ENCODE measurements at places on chromosomes 2 and 18.
A peak's percentile ranks its signal among the peaks of the same experiment; 100 is the strongest.

GRCh38 chr2:164808776-164809175, 32.8 kb downstream of the COBLL1 start:
- no peak for DNase-seq

DNA sequence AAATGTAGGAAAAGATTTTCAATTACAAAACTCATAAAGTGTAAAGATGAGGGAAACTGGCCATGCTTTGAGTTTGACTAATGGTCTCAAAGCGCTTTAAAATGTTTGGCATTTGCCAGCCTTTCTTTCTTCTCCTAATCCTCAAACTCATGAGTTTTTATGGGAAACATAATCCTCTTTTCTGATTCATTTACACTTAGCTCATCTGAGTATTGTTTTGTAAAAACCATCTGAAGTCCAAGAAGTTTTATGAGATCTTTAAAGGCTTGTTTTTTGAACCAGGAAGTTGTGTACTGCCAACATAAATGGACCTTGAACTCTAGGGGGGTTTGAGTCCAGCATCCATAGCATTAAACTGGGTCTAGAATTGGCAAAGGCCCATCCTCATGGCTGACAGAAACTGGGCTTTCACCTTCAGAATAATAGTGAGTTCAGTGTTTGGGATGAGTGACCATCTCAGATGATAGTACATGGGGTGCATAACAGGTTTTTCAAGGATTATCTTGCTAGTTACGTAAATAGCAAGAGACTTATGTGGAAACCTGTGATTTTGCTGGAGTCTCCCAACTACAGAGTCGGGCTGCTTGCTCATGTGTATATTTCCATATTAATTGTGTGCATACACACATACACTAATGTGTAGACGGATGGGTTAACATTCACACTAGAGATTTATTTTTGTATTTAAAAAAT, 3.8 kb upstream of the LTBP1 start:
- DNase-seq = no peak

- no peak for DNase-seq
Observed at GRCh38 chr18:37403788-37404187, 161.8 kb downstream of the CELF4 start.

- DNase-seq = no peak
Observed at GRCh38 chr2:84539729-84540128, 23.4 kb downstream of the DNAH6 start.

GRCh38 chr2:188870289-188870688, 103.9 kb upstream of the COL3A1 start:
- DNase-seq = no peak

- no peak for DNase-seq
Observed at GRCh38 chr2:21451403-21451802, 327.6 kb downstream of the TDRD15 start.

- no peak for DNase-seq
Observed at GRCh38 chr2:46493971-46494250, 14.5 kb downstream of the TMEM247 start.

- DNase-seq = no peak
Observed at GRCh38 chr2:6352906-6353515, 512.7 kb downstream of the CMPK2 start.

GRCh38 chr18:59848002-59848401, 51.8 kb upstream of the PMAIP1 start:
- DNase-seq = no peak

DNA sequence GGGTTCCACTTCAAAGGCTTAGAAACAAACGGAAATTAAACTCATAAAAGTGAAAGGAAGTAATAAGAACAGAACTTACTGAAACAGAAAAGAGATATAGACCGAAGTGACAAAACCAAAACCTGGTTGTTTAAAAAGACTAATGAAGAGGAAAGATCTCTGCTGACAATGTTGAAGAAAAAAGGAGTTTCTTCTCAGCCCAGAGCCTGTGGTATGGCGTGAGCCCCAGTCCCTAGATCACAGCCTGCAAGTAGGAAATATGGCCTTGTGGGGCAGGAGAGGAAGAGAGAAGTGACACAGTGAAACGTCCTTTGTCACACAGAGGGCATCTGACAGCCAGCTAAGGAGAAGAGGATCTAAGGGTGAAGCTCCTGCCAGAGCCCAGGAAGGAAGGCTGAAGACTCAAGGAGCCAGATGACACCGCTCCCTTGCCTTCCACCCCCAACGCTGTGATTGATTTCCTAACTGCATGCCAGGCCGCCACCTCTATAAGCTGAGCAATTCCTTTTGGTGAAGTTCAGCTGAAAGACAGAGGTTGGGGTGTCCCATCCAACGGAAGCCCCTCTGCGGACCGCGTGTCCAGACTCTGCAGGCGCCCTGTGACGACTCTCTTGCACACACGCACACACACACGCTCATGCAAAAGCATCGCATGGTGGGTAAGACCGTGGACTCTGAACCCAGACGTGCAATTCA, 141.1 kb downstream of the HDAC4 start:
- no peak for DNase-seq

GRCh38 chr2:15169326-15170069, 391.6 kb downstream of the NBAS start:
- DNase-seq = no peak

- DNase-seq = peak; percentile 18
Observed at GRCh38 chr2:64327510-64328414, 126.2 kb upstream of the LGALSL start.

GRCh38 chr2:182954789-182955188, 83.5 kb downstream of the NCKAP1 start:
- no peak for DNase-seq

- no peak for DNase-seq
Observed at GRCh38 chr18:6434987-6435709, 20.4 kb upstream of the L3MBTL4 start.

- no peak for DNase-seq
Observed at GRCh38 chr2:139835101-139835500, 1054.9 kb upstream of the NXPH2 start.

DNA sequence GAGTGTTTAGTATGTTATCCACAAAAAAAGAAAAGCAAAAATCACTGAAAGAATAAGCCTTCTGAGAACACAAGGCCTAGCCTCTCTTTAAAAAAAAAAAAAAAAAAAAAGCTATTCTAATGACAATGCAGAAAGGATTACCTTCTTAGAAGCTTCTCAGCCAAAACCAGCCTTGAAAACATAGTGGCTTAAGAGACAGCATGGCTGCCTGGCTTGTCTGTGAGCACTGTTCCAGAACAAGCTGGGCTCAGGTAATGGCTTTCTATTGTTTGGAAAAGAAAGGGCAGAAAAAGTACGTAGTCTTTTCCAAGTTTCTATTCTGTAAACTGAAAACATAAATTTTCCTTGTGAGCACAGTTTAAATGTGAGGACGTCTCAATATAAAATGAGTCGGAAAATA, 119.5 kb downstream of the MAP3K20 start:
- no peak for DNase-seq

- DNase-seq = no peak
Observed at GRCh38 chr18:74500372-74500771, 4.2 kb downstream of the CNDP2 start.

DNA sequence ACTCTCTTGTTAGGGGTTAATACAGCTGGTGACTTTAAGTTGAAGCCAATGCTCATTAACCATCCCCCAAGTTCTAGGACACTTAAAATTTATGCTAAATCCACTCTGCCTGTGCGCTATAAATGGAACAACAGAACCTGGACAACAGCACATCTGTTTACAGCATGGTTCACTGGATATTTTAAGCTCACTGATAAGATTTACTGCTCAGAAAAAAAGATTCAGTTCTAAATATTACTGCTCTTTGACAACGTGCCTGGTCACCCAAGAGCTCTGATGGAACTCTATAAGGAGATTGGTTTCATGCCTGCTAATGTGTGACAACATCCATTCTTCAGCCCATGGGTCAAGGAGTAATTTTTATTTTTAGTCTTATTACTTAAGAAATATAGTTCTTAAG, 27.5 kb downstream of the RNF103 start:
- DNase-seq = no peak

GRCh38 chr2:191565120-191565519, 112.8 kb upstream of the NABP1 start:
- no peak for DNase-seq

- DNase-seq = no peak
Observed at GRCh38 chr2:217930761-217931563, 71.8 kb downstream of the TNS1 start.

- no peak for DNase-seq
Observed at GRCh38 chr2:74538881-74539339, 9.2 kb downstream of the HTRA2 start.

GRCh38 chr2:25794544-25795276, 83.6 kb downstream of the ASXL2 start:
- DNase-seq = no peak

DNA sequence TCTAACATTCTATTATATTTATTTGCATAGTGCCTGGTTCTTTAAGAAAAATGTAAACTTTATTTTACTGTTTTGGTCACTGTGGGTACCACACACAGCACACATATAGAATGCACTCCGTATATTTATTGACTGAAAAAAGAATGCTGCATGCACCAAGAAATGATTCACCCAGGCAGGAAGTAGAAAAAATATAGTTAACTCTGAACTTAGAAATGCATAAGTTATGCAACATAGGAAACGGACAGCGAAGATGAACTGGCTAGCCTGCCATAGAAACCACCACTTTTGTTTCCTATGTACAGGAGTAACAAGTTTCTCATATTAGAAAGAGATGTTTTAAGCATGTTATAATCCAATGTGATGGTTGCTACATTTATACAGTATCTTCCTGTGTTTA, 635.8 kb downstream of the DSC3 start:
- DNase-seq = no peak

DNA sequence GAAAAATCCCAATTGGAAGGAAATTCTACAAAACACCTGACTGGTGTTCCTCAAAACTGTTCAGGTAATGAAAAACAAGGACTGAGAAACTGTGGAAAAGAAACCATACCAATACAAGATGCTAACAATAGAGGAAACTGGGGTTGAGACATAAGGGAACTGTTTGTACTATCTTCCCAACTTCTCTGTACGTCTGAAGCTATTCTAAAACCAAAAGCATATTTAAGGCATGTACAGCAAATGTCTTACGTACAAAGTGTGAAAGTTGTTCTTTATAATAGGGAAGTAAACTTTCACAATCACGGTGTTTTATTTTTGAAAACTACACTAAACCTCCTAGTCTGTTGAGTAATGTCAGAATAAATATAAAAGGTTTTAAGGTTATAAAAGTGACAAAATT, 776.1 kb upstream of the RAB6C start:
- DNase-seq = no peak

DNA sequence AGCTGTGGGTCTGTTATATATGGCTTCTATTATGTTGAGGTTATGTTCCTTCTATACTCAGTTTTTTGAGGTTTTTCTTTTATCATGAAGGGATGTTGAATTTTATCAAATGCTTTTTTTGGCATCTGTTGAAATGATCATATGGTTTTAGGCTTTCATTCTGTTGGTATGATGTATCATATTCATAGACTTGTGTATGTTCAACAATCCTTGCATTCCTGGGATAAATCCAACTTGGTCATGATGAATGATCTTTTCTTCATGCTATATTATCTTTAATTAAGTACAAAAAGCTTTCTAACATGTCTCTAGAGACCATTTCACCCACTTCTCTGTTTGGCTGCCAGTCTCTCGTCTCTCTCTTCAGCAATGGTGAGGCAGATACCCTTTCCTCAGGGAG, 54.2 kb downstream of the MDH1 start:
- DNase-seq = no peak

- no peak for DNase-seq
Observed at GRCh38 chr2:177239932-177240630, 24.4 kb downstream of the NFE2L2 start.

- no peak for DNase-seq
Observed at GRCh38 chr18:9612215-9612830, 2.0 kb downstream of the PPP4R1 start.

- no peak for DNase-seq
Observed at GRCh38 chr18:3491981-3492555, 42.1 kb downstream of the TGIF1 start.

DNA sequence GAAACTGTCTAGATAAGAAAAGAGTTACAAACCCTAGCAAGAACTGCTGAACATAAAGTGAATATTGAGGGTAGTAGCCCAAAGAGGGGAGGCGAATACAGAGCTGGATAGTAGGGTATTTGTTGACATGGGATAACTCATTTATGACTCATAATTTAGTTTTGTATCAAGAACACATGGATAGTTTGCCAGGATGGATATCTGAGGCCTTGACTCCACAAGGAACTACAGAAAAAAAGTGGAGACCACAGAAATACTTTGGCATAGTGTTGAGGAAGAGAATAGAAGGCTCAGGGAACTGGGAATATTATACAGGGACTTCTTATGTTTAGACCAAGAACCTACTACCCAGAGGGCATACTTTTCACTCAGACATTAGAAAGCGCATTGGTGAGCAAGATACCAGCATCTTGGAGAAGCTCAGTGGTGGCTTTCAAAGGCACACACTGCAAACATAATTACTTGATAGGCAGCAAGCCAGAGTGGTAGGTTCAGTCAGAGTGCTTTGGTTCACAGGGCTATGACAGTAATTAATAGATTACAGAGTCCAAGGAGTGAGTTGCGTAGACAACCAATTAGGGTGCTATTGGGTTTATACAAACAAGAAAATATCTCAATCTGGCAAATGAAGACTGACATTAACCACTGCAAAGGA, 51.9 kb upstream of the ZBTB7C start:
- no peak for DNase-seq

- no peak for DNase-seq
Observed at GRCh38 chr18:79399275-79400081, 3.7 kb downstream of the NFATC1 start.

DNA sequence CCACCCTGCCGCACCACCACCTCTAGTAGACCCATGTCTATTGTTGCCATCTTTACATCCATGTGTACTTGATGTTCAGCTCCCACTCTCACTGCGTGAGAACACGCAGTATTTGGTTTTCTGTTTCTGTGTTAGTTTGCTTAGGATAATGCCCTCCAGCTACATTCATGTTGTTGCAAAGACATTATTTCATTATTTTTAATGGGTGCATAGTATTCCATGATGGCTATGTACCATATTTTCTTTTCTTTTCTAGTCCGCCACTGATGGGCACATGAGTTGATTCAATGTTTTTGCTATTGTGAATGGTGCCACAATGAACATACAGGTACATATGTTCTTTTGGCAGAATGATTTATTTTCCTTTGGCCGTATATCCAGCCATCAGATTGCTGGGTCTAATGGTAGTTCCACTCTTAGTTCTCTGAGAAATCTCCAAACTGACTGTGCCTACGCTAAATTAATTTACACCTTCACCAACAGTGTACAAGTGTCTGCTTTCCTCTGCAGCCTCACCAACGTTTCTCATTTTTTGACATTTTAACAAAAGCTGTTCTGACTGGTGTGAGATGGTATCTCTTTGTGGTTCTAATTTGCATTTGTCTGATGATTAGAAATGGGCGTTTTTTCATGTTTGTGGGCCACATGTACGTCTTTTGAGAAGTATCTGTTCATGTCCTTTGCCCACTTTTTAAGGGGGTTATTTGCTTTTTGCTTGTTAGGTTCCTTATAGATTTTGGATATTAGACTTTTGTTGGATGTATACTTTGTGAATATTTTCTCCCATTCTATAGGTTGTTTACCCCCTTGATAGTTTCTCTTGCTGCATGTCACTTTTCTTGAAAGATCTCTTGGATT, 10.5 kb upstream of the ZNF513 start:
- DNase-seq = no peak

- no peak for DNase-seq
Observed at GRCh38 chr2:123915380-123915779, 109.7 kb upstream of the CNTNAP5 start.
